RPMI8226 (cell line): ENCODE measurements at places on chromosomes 13 and 19.

- DNase-seq = peak; percentile 34
Measured at GRCh38 chr13:106417467-106418110, 117.9 kb downstream of the EFNB2 start.

DNA sequence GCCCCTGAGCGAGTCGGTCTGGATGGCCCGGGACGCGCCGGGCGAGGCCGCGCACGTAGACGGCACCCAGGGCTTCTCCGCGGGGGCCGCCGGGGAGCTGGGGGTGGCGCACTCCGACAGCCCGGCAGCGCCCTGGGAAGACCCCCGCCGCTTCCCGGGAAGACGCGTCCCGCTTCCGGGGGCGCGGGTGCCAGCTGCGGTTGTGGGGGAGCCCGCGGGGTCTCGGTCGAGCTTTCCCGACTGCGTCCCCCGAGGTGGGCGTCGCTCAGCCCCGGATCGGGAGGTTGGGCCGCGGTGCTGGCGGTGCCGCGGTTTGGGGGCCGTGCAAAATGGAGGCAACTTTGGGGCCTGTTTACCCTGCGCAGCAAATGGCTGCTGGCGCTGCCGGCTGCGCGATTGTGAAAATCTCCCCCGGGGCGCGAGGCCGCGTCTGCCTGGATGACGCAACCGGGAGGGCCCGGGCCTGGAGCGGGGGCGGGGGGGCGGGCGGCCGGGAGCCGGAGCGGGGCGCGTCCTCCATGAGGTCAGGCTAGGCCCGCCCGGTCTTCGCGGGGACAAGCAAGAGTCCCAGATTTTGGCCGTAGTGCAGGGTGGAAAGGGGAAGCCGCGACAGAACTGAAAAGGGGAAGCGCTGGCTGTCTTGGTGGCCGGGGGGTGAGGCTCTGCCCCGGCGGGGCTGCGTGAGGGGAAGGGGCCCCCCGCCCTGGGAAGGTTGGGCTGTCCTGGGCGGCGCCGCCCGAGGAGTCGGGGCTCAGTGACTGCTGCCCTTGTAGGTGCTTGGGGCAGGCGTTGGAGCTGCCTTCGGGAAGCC, 11.3 kb downstream of the PEAK3 start:
- peak; percentile 78 for DNase-seq

GRCh38 chr19:55160128-55160985, 2.8 kb upstream of the TNNI3 start:
- peak; percentile 95 for DNase-seq

- no peak for DNase-seq
Measured at GRCh38 chr13:52830946-52831345, 17.5 kb downstream of the PCDH8 start.

GRCh38 chr13:50011461-50011860, 3.8 kb upstream of the KCNRG start:
- DNase-seq = no peak

GRCh38 chr19:1063030-1063908, 3.7 kb upstream of the ARHGAP45 start:
- peak; percentile 49 for DNase-seq

- no peak for DNase-seq
Measured at GRCh38 chr13:30721936-30722335, 13.4 kb upstream of the ALOX5AP start.

DNA sequence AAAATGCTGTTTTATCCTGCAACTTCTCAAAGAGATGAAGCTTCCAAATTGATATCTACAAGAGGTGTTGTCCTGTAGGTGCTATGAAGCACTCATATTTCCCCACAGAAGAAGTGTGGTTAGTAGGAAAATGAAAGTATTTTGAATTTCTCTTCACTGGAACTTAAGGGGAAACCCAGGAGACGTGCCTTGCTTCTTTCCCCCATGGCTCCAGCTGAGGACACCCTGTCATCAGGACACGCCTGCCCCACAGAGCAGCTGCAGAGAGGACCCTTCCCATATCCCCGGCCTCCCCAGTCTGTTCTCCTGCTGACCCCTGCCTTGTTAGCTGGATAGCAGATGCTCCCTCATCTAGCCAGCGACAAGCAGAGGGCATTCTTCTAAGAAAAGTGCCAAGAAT, 371.3 kb downstream of the COG6 start:
- no peak for DNase-seq

DNA sequence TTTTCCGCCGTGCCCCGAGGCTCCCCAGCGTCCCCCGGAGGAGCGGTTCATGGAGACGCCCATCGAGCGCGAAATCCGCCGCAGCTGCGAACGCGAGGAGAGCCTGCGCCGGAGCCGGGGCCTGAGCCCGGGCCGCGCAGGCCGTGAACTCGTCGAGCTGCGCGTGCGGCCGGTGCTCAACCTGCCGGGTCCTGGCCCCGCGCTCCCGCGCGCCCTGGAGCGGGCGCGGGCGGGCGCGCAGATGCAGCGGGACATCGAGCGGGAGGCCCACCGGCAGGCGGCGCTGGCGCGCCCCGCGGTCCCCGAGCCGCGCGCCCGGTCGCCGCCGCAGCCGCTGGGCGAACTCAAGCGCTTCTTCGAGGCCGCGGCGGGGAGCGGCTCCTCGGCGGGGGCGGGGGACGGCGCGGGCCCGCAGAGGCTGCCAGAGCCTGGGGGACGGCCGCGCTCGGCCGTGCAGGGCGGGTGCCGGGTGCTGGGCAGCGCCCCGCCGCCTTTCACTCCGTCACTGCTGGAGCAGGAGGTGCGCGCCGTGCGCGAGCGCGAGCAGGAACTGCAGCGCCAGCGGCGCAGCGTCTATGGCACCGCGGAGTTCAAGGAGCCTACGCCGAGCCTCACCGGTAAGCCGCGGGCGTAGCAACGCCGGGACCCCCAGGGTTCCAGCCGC, 807 bp downstream of the MISP3 start:
- DNase-seq = peak; percentile 88

- no peak for DNase-seq
Measured at GRCh38 chr13:54226876-54227275, 1198.3 kb downstream of the OLFM4 start.

DNA sequence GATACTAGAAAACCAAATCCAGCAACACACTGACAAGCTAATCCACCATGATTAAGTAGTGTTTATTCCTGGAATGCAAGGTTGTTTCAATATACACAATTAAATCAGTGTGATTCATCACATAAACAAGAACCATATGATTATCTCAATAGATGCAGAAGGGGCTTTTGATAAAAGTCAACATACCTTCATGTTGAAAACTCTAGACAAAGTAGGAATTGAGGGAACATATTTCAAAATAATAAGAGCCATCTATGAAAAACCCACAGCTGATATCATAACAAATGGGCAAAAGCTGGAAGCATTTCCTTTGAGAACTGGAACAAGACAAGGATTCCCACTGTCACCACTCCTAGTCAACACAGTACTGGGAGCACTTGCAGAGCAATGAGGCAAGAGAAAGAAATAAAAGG, 213.6 kb upstream of the CSNK1A1L start:
- no peak for DNase-seq

DNA sequence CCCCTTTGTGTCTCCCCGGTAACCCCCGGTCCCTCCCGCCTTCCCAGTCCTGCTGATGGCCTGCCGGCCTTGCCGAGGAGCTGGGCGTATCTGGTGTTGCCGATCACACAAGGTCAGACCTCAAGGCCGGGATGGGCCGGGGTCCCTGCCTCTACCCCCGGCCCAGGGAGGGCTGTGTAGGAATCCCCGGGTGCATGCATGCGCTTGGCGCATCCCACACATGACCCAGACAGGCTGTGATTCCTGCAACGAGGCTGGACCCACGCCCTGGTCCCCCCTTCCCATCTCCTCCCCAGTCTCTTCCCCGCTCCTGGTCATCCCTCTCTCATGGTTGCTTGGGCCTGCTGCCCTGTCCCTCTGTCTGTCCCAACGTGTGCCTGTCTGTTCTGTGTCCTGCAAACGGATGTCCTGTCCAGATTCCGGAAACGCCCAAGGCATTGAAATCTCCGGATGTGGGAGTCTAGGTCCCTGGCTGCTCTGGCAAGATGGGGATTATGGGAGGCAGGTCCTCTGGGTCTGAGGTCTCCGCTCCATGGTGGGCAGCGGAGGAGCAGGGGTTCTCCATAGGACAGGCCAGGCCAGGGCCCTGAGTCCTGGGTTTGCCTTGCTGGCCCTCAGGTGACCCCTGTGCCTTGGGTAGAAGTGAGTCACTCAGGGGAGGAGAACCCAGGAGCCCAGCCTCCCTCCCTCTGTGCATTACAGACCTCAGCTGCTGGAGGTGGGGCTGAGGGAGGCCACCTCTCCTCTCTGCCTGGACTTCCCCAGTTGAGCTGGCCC, 1.6 kb downstream of the PKN1 start:
- peak; percentile 32 for DNase-seq

- no peak for DNase-seq
Measured at GRCh38 chr13:20814224-20814910, 40.6 kb upstream of the EEF1AKMT1 start.

GRCh38 chr13:93771227-93771626, 544.6 kb downstream of the GPC6 start:
- no peak for DNase-seq

DNA sequence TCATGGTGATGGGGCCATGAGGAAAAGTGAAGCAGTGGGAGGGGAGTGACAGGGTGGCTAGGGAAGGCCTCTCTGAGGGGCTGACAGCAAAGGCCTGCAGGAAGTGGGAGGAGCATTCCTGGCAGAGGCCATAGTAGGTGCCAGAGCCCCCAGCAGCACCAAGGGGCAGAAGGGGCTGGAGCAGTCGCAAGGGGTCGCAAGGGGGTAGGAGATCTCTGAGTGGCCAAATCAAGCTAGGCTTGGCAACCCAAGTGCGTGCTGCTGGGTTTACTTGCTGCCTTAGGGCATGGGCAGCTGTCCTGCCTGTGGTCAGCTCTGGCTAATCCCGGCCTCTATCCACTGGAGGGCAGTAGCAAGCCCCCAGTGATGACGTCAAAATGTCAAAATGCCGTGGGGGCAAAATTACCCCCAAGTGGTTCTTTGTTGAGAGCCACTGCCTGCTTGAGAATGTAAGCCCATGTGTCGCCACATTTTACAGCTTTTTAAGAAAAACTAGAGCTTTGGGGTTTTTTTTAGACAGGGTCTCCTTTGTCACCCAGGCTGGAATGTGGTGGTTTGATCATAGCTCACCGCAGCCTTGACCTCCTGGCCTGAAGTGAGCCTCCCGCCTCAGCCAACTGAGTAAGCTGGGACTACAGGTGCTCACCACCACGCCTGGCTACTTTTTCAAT, 11.8 kb downstream of the CCDC97 start:
- DNase-seq = no peak

- no peak for DNase-seq
Measured at GRCh38 chr19:41225238-41226052, 6.4 kb downstream of the AXL start.

DNA sequence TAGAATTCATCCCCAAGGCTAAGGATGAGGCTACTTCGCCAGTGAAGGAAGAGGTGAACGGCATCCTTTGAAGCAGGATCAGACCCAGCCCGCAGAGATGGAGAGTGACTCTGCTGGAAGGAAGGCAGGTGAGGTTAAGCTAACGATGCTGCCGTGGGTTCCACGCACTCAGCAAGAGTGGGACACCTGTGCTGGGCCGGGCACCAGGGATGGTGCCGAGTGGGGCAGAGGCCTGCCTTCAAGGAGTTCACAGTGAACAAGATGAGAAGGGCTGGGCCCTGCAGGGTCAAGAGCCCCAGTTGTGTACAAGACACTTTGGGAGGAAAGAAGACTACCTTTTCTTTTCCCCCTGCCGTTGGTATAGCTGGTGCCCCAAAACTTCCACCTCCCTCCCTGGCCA, 606.6 kb downstream of the LIG4 start:
- DNase-seq = no peak

DNA sequence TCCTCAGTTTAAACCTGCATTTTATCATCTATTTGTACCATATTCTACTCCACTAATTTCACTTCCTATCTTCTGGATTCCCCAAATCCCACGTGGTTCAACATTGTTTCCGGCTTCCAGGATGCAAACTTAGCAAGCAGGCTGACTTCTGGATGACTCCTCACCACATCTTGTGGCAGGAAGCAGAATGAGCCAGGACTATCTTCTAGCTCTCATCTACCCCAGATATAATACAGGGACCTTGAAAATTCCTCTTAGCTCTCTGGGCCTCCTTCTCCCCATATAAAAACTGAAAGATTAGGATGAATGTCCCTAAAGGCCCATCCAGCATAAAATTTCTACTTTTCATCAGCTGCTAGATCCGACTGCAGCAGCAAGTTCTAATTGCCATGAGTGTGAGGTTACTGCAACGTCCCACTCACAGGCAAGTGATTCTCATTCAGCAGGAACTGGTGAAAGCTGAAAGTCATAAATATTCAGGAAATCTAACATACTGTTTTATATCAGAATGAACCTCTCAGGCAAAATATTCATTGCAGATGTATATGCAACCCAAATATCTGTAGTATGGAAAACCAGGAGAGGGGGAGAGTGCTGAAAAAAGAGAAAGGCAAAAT, 93.4 kb downstream of the KCTD12 start:
- peak; percentile 31 for DNase-seq

GRCh38 chr13:25249001-25249543, 38.2 kb downstream of the MTMR6 start:
- DNase-seq = no peak

- peak; percentile 54 for DNase-seq
Measured at GRCh38 chr13:83162493-83162892, 719.8 kb downstream of the SLITRK1 start.

DNA sequence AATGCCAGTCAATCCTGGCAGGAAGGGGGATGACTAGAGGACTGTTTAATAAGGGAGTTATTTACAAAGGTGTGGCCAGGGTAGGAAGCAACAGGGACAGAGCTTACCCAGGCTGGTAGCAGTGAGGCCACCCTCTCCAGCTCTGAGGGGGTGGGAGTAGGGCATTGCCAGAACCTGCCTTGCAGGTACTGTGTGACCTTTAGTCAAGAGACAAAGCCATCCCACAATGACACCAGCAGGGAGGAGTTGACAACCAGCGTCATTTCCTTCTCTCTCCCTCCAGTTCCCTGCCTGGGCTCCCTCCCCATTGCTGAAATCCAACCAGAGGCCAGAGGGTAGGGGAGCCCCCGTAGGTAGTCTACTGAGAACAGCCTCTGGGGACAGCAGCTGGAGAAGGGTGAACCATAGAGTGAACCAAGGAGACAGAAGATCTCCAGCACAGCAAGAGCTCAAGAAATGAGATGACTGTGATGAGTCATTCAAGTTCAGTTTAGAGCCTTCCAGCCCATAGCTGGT, 33.3 kb upstream of the SPATA13 start:
- DNase-seq = no peak

- no peak for DNase-seq
Measured at GRCh38 chr19:55753401-55753800, 5.5 kb upstream of the RFPL4A start.

GRCh38 chr19:11551603-11552235, 7.3 kb downstream of the ELOF1 start:
- no peak for DNase-seq
